ENCODE measurements at places on chromosomes 5 and 9.

DNA sequence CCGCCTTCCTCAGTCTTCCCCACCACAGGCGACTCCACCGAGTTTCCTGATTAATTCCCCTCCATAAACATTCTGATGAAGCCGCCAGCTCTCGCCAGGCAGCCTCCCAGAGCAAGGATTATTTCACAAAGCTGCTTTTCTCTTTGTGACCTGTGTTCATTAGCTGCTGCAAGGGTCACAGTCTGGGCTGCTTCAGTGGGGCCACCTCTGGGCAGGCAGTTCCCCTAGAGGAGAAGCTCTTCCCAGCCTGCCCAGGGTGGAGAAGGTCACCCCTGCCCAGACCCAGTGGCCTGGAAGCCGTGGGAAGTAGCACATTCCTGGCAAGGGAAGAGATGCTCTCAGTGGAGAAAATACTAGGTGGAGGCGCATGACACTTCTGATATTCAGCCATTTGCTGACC is 58.4 kb upstream of the RAPGEF1 start:
- DNase-seq, result peak; percentile 23

- DNase-seq, result peak; percentile 97
These were observed 139.2 kb upstream of the PALM2AKAP2 start for GRCh38 chr9:109640580-109641371.

GRCh38 chr5:11863911-11864310 is 40.3 kb downstream of the CTNND2 start:
- no peak for DNase-seq

DNA sequence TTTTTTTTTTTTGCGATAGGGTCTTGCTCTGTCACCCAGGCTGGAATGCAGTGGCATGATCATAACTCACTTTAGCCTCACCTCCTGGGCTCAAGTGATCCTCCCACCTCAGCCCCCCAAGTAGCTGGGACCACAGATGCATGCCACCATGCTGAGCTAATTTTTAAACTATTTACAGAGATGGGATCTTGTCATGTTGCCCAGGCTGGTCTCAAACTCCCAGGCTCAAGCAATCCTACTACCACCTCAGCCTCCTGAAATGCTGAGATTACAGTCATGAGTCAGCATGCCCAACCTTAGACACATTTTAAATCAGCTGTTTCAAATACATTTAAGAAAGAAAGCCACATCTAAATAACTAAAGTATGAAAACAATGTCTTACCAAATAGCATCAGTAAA is 439.0 kb downstream of the EBF1 start:
- DNase-seq, result no peak

GRCh38 chr9:132583584-132584304 is 1.3 kb downstream of the BARHL1 start:
- no peak for DNase-seq

DNA sequence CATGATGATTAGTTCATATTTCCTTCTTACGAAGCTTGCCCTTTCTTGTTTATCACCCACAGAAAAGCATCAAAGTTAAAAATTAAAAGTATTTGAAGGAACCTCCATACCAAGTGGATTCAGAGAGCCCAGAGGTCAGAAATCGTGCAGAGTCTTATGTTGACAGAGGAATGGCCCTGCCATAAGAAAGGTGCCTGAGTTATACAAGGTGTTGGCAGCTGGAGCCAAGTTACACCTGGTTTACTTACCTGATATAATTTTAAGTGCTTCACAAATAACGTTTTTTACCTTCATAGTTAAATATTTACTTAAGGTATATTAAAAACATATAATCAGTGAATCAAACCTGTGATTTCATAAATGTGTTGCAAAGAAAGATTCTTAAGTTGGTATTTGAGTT is 42.3 kb upstream of the DHFR start:
- peak; percentile 28 for DNase-seq

DNA sequence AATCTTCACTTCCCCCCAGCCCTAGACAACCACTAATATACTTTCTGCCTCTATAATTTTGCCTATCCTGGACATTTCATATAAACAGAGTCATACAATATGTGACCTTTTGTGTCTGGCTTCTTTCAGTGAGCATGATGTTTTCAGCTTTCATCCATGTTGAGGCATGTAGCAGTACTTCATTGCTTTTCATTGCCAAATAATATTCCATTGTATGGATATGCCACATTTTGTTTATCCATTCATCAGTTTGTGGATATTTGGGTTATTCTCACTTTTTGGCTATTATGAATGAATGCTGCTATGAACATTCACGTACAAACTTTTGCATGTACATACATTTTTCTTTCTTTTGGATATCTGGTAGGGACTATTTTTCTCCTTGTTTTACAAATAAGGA is 49.0 kb downstream of the WWC1 start:
- no peak for DNase-seq

DNA sequence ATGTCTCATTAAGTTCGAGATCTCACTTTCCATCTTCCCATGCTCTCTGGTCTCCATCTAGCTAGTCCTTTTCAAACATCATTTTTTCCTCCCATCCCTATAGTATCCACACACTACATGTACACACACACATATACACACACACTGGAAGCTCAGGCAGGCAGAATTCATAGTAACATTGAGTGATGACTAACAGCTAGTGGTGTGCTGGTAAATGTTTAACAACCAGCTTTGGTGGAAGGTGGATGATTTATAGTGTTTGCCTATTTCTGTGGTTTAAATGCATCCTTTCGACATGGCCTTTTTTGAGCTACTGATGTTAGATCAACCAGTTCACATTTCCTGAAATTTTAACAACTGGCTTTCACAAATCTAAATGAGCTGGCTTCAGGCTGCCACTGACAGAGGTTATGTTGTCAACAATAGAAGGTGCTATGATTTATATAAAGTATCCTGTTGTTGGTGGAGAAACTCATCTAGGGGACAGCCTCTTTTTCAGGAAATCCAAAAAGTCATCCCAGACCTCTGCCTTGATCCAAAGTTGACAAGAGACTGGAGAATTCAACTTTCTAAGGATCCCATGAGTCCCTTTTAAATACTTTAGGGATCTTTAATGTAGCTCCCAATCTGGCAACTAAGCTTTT is 117.8 kb downstream of the CCDC192 start:
- peak; percentile 22 for DNase-seq

- DNase-seq, result no peak
These were observed 87.4 kb downstream of the THBS4 start for GRCh38 chr5:80122579-80122978.

GRCh38 chr9:16125629-16126028 is 572.8 kb downstream of the CCDC171 start:
- DNase-seq, result no peak

- DNase-seq, result no peak
These were observed 86.5 kb downstream of the ANKRD55 start for GRCh38 chr5:56146674-56147073.

DNA sequence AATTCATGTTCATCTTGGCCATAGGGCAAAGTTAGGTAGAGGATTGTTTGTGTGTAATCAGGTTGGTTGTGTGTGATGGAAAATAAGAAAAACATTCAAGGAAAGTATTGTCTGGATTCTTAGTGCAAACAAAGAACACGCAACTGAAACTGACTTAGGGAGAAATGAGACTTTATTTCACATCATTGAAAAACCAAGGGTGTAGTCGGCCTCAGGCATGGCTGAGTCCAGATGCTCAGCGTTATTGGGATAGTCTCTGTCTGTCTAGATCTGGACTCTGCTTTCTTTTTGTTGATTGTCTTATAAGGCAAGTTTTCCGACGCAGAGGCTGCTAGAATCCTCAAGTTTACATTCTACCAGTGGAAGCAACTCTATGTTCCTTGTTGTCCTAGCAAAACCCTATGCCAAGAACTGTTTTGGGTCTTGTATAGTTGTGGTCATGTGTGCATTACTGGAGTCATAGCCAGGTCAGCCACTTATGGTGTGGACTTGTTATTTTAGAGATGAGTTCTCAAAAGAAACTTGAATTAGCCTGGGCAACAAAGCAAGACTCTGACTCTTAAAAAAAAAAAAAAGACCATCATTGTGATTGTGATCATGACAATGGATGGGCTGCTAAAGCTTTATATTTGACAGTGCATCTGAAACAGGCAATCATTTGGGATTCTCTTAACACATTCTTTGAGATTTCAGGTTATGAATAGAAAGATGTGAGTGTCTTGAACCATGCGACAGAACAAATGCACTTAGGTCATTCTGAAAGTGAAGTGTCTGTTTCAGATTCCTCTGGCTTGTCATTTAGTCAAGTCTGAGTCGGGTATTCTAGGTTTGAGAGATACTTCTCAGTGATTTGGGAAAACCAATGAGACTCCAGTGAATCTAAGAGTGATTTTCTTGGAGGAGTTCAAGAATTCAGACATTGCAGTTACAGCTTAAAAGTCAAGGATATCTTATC is 82.6 kb downstream of the DOCK2 start:
- DNase-seq, result no peak

GRCh38 chr9:114312513-114312875 is 10.4 kb upstream of the ORM1 start:
- DNase-seq, result no peak

DNA sequence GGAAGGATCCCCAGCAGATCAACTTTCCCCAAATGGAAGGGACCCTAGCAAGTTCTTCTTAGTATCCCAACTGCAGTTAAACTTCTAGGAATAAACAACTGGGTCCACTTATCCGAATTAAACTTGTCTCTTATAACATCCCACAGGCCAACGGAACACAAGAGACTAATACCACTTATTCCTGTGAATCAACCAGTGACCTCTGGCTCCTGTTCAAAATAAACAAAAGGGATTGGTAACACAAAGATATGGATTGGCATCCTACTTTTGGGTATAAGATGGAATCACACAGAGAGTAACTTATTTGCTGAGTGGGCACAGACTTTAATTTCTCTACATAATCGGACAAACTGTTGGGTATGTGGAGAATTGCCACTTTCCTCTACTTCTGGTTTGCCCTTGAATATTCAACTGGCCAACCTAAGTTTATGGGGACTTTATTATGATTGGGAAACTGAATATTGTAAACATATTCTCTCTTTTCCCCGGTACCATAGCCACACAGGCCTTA is 12.4 kb upstream of the PAIP1 start:
- no peak for DNase-seq

DNA sequence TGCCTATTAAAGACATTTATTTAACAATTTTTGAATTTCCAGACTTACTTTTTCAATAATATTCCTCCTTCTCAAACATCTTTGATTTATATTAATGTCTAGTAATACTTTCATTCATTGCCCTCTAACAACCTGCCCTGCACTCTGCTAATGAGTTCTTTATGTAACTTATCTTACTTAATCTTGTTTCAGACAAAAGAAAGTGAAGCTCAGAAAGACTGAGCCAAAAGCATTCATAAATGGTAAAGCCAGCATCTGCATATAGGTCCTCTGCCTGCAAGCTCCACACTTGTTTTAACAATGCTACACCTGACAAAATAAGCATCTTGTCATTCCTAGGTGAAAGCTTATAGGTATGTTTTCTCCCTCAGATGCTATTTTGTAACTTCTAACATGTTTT is 2.4 kb upstream of the TNPO1 start:
- no peak for DNase-seq

DNA sequence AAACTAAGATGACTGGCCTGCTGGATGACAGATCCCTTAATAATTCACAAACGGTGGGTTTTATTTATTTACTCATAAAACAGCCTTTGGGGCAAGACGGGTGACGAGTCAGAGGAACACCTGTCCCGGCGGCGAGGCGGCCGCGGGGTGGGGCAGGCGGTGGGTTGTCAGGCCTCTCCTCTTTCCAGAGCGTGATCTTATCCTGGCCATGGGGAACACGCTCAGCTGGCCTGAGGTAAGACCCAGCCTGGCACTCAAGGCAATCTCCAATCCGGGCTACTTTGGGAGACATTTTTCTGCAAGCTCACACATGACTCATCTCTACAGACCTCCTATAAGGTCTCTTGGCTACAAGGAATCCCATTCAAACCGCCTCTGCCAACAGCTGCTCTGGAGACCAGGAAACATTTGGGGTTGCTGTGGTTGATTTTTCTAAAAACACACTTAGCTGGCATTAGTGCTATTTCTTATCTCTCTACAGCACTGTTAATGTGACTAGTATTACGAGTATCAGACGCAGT is 6.3 kb downstream of the RAPGEF1 start:
- DNase-seq, result peak; percentile 50

DNA sequence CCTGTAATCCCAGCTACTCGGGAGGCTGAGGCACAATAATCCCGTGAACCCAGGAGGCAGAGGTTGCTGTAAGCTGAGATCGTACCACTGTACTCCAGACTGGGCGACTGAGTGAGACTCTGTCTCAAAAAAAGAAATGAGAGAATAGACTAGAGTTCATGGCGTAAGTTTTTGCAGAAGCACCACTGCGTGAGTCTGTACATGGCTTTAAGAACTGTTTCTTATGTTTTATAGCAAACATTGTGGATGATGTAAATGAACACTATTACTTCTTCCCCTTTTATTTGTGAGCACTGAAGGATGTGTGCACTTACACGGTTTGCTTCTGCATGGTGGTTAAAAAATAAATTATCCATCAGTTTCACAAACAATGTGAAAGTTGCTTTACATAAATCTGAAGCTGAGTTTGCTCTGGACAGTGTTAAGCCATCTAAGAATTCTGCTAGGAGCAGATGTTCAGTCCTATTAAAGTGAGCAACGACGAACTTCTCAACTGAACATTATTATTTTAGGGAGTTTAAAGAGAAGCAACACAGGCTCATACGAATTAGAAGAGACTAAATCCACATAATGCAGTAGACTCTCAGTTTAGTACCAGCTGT is 52.5 kb downstream of the ZFAND5 start:
- no peak for DNase-seq

Measured in NCI-H69 (cell line).